ENCODE measurements at places on chromosomes 11 and 22.

DNA sequence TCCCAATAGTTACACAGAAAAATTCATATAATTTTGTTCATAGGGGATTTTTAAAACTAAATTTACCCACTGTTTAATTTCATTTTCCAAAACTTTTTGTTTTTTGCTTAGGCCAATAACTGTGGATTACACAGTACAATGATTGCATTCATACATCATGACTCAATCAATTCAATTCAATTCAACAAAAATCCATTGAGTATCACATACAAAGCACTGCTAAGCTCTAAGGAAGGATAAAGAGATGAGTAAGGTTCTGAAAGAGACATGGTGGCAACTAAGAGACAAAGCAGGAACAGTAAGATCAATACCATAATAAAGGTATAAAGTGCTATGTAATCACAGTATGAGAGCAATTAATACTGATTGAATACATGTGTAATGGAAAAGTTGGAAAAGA lies 9.4 kb upstream of the LAYN start:
- DNase-seq: no peak

DNA sequence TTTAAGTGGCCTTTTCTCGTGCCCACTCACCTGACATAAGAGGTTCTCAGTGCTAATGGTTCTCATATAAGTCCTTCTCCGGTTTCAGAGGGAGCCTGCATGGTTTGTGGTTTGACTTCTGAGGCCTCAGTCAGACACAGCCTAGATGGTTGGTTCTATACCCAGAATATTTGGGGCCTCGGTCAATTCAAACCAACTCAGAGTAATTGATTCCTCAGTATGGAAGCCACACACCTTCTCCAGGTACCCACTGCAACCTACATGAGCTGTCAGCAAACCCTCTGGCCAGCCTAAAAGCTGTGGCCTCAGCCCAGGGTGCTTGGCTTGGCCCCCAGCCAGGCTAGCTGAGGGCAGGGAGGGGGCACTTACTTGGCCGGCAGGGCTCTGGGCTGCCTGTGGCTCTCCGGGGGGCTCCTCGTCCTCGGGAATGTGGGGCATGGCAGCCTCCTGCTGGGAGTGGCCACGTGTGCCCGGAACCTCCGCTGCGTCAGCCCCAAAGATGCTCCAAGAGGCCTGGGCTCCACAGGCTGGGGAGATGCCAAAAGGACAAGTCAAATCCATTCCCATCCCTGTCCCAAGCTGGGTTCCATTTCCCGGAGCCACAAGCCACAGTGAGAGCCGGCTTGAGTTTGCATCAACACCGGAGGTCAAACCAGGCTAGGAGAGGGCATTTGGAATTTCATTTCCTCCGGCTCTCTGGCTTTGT lies 41.7 kb downstream of the IRAG1 start:
- no peak for DNase-seq

- DNase-seq: no peak
Measured at GRCh38 chr11:122363296-122363695, 247.3 kb upstream of the BLID start.

- DNase-seq: no peak
Measured at GRCh38 chr11:22317656-22318055, 20.5 kb upstream of the SLC17A6 start.

DNA sequence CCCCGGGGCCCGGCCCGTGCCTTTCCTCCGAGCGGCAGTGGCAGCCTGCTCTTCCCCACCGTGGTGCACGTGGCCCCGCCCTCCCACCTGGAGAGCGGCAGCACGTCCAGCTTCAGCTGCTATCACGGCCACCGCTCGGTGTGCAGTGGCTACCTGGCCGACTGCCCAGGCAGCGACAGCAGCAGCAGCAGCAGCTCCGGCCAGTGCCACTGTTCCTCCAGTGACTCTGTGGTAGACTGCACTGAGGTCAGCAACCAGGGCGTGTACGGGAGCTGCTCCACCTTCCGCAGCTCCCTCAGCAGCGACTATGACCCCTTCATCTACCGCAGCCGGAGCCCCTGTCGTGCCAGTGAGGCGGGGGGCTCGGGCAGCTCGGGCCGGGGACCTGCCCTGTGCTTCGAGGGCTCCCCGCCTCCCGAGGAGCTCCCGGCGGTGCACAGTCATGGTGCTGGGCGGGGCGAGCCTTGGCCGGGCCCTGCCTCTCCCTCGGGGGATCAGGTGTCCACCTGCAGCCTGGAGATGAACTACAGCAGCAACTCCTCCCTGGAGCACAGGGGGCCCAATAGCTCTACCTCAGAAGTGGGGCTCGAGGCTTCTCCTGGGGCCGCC lies 11.9 kb downstream of the C22orf31 start:
- DNase-seq: no peak

DNA sequence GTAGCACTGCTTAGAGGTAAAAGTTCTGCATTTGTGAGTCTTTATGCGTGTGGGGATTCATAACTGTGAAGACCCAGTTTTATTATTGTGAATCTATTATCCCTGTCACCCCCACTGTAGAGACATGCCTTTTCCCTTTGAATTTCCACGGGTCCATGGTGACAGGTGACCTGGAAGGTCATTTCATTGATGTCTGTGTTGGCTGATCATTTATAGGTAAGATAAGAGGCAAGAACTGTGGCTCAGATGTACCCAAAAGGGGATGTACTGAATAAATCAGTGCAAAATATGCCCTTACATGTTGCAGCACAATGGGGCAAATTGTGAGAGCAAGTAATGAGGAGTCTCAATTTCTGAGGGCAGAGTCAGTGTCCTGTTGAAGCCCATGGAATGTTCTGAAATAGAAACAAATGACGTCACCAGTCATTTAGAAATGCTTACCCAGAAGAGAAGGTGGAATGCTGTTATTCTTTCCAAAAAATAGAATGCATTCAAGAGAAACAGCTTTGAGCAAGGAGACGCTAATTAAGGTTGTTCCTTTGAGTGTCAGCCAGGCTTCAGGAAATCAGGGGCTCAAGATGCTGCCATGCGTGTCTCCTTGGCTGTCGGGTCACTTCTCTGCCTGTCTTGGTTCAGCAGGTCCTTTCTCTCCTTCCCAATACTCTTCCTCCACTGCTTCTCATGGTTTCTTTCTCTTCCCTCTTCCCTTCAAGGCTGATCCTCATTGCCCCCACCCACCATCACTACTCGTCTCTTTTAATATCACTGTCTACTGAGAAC lies 118.7 kb upstream of the E2F8 start:
- no peak for DNase-seq

DNA sequence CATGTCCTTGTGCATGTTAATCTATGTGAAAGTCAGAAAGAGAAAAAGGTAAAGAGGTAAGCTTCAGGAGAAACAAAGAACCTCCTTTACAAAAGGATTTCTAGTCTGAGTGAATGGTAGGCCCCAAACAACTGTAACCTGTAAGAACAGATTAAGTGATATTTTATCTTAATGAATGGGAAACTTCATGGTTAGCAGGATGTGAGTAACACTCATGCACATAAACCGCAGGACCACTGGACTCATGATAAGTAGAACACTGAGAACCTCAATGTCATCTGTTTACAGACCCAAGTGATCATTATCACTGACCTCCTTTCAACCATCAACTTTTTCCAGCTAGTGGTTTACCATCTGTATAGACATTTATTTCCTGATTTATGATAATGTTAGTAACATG lies 19.9 kb downstream of the OR8G5 start:
- DNase-seq: no peak

DNA sequence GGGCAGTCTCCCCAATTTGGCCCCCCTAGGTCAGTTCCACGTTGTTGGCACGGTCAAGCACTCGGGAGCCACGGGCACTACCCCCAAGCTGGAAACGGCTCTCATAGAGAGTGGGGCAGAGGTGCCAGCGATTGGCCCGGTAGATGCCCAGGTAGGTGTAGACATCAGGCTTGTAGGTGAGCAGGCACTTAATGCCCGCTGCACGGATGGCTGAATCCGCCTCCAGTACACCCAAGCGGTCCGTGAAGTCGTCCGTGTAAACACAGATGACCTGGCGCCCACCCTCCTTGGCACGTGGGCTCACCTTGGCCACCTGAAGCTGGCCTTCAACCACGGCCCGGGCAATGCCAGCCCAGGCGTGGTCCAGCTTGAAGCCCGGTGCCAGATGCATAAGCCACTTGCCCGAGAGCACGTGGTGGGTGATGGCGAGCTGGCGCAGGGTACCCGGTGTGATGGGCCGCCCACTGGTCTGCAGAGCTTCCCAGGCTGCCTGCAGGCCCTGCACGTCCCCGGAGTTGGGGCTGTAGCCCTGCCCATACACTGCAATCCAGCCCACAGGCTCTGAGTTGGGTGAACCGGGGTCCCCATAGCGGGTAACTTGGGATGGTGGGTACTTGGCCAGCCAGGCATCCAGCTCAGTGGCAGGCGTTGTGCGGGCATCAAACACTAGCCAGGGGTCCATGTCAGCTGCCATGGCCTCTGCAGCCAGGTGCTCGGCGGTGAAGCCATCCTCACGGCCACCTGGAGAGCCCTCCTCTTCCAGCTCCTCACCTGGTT lies 1.2 kb downstream of the C11orf68 start:
- no peak for DNase-seq

GRCh38 chr22:17162731-17163130 lies 3.7 kb upstream of the HDHD5 start:
- no peak for DNase-seq

DNA sequence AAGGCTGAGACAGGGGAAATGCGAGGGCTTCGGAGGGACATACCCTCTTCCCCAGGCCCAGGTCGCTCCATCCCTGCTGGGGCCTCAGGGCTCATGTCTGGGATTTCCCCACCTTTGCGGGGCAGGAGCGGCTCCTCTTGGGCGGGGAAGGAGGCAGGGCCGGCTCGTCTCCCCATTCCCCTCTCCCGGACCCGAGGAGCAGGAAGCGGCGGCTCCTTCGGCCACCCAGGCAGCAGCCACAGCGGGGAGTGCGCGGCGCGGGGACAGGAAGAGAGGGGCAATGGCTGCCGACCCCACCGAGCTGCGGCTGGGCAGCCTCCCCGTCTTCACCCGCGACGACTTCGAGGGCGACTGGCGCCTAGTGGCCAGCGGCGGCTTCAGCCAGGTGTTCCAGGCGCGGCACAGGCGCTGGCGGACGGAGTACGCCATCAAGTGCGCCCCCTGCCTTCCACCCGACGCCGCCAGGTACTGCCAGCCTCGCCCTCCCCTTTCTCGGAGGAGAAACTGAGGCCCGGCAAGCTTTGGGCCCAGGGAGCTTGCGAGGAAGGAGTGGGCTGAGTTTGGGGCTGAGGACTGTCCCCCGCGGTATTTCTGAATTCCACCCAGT lies at the start of gene ANKK1:
Gene ANKK1 (plus strand): TSS at position 175 of the 607 bp plus-strand sequence. CDS start 106 bp downstream, at position 281.
- no peak for DNase-seq

- no peak for DNase-seq
Measured at GRCh38 chr11:11420191-11420898, 67.3 kb upstream of the CSNK2A3 start.

DNA sequence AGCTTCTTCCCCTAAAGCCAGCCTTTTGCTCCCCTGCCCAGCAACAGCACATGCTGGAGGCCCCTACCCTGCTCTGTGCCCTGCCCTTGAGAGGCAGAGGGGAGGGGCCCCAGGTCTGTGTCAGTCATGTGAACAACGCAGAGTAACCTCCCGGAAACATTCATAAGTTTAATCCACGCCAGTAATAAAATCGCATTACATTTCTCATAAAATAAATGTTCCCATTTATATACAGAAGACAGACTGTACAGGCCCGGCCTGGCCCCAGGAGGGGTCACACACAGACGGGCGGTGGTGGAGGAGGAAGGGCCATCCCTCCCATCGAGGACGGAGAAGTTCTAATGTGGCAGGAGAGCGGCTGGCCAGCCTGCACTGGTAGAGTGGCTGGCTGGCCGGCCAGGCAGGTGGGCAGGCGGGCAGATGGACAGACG lies 39.5 kb downstream of the LMO1 start:
- no peak for DNase-seq

DNA sequence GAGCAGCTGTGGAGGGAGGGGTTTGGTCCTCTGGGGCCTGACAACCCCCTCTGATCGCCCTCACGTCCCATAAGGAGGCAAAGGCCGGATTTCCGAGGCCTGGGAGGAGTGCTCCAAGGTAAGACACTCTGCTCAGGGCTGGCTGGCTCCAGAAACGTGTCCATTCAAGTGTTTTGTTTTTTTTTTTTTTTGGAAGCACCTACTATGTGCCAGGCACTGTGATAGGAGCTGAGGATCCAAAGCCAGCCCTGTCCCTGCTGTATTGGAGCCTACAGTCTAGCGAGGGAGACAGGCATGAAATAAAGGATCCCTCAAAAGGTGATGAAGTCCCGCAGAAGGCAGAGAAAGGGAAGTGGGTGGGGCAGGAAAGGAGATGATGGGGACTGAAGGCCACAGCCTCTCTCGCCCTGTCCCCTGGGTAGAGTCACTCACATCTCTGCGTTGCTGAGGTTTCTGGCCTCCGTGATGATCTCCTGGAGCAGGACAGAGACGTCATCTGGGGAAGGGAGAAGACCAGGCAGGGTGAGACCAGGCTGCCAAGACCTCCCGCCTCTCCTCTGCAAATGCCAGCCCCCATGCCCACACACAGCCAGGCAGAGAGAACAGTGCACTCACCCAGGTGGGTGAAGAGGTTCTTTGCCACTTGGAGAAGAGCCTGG lies 89.2 kb downstream of the PDE2A start:
- no peak for DNase-seq

DNA sequence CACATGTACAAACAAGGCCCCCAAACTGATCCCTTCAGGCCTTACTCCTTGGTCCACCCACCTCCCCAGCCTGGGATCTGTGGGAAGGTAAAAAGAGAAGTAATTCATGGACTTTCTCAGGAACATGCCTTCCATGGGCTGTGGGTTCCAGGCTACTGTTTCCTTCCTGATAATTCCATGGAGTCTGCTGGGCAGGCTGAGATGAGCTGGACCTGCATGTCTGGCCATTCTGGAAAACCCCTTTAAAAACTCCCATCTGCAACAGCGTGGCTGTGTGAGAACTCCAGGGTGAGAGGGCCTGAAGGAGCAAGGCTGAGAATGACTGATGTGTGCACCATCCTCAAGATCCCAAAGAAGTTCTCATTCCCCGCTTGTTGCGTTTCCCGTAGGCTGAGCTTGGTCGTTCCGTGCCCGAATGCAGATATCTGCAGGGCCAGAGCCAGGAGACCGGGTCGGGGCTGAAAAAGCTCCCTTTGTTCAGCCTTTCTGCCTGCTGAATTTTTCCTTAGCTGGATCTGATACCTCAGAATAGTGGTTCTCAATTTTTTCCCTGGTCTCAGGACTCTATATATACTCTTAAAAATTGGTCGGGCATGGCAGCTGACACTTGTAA lies 72.9 kb downstream of the NAT10 start:
- no peak for DNase-seq

GRCh38 chr11:86414032-86414431 lies 39.3 kb downstream of the CCDC81 start:
- DNase-seq: no peak

- DNase-seq: no peak
Measured at GRCh38 chr22:20094197-20094807, 14.3 kb downstream of the DGCR8 start.

GRCh38 chr11:45355706-45356041 lies 69.5 kb upstream of the SYT13 start:
- no peak for DNase-seq

DNA sequence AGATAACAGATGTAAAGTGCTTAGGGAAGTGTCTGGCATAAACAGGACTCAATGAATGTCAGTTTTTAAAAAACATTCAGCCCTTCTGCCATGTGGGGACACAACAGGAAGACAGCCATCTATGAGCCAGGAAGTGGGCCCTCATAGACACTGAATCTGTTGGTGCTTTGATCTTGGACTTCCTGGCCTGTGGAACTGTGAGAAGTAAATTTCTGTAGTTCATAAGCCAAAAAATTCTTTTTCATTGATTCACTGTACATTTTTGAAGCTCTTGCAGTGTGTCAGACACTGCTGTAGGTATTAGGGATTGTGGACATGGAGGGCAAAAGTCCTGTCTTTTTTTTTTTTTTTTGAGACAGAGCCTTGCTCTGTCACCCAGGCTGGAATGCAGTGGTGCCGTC lies 188.6 kb downstream of the HIPK3 start:
- no peak for DNase-seq
